T-cell (primary cell): ENCODE measurements at places on chromosomes 2 and 18.
A peak's percentile ranks its signal among the peaks of the same experiment; 100 is the strongest.

- DNase-seq = no peak
These were observed 8.7 kb downstream of the CTIF start for GRCh38 chr18:48547531-48547981.

DNA sequence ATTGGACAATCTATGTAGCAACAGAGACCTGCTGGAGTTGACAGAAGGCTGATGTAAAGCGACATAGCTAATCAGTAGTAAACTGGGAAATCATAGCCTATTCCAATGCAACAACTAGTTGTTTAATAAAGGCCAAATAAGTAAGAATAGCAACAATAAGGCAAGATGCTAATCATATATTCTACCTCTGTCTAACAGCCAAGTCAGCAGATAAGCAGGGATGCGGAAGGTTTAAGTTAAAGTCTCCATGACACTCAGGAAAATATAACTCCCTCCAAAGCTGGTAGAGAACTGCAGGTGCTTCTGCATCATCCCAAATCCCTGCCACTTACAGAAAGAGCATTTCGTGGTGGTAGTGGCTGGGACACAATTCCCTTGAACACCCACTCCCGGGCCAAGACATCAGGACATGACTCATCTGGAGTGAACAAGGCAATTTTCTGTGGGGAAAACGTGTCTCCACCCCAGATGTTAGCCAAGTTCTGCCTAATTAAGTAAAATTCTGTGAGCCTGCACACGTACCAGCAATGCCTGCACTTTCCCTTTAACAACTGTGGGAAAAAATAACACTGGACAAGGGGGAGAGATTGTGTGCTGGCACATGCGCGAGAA, 413.6 kb upstream of the ID2 start:
- DNase-seq = no peak

GRCh38 chr2:178404368-178404767, 46.6 kb downstream of the PRKRA start:
- no peak for DNase-seq

DNA sequence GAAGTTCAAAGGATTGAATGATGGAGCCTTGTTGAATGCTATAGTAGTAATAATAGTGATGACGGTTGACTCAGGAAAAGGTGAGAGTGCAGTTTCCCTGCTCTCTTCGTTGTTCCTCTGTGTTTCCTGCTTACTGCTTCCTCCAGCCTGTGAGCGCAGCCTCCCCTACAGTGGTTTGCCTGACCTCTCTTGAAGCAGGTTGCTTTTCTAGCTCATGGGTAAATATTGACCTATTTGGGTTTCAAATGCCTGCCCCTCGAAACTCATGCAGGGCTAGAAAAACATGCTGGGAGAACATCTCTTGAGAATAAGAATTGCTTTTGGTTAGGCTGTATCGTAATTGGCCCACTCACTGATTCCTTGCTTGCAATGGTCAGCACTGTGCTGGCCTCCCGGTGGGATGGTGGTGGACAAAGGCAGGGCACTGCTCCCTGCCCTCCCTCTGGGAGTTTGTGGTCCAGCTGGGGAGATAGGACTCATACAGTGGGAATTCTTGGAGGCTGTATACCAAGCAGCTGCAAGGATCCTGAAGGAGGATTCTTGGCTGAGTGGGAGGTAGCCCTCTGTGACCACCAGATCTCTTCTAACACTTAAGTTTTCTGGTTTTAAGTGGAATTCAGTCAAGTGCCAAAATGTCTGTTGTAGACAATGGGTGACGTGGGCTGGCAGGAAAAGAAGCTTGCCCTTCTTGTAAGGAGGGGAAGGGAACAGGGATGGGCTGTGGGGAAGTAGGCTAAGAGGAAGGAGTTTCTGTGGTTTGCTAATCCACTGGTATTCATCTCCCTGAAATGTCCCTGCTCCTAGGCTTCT, 5.4 kb upstream of the RNF181 start:
- DNase-seq = no peak

DNA sequence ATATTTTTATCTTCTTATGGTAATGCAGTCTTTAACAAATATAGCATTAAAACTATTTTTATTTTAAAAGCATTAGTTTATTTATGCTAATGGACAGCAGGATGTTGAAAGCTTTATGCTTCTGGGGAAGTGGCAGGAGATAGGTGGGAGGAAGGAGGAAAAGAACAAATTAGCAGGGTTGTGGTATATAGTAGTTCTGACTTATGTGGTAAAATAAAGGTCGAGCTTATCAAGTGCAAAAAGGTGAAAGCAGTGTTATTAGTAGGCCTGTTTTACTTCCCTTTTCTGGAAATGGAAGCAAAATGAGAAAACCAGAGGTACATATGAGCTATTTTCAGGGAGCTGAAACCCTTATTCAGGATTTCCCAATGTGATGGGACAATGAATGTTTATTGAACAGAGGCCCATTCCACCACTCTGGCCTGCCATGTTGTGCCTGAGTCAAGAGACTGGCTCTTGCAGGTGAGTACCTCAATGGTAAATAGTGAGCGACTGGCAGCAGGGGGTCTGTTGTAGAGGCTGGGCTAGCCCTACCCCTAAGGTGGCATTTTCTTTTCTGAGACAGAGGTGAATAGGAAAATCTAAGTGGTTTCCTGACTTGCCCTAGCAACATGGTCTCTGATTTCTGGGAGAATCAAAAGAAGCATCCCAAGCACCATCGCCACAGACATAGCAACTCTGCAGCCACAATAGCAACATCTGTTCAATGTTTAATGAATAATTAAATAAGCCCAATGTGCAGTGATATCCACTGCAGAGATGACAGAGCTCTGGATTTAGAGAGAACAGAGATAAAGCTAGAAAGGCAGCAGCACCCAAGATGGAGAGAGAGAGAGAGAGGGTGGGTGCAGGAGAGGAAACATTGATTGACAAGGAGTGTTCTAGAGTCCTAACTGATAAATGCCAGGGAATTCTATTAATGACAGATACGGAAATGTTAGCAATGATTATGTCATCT, 119.7 kb downstream of the UPP2 start:
- DNase-seq = no peak

- no peak for DNase-seq
These were observed 264.2 kb downstream of the RPRM start for GRCh38 chr2:153214337-153214736.

DNA sequence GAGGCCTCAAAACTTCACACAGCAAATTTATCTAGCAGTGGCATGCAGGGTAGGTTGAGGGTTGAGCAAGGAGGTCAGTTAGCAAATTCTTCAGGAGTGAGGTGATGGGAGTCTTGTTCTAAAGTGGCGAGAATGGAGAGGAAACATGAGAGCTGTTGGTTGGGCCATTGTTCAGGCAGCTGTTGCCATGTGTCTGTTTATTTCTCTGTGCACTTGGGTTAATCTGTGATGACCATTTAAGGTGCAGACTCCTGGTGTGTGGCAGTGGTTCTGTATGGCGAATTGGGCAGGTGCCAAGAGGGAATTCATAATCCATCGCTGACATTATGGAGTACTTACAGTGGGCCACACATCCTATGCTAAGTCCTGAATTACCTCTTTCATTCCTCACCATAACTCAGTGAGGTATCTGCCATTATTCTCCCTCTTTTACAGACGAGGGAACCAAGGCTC, 30.4 kb downstream of the TMEM178A start:
- no peak for DNase-seq

DNA sequence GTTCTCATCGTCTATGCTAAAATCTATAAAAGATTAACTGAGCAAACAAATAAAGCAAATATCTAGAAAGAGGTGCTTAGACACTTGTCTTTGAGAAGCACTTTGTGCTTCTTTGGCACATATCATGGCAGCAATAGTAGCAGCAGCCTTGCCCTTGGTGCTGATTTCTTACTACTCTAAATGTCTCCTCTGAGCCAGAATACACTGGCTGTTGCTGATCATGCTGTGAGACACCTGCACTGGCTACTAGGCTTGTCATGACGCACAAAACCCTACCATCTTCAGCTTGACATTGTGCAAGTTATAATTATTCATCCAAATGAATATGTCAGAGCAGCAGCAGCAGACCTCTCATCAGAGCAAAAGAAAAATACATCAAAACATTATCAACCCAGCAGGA, 46.7 kb downstream of the FANCL start:
- DNase-seq = no peak

DNA sequence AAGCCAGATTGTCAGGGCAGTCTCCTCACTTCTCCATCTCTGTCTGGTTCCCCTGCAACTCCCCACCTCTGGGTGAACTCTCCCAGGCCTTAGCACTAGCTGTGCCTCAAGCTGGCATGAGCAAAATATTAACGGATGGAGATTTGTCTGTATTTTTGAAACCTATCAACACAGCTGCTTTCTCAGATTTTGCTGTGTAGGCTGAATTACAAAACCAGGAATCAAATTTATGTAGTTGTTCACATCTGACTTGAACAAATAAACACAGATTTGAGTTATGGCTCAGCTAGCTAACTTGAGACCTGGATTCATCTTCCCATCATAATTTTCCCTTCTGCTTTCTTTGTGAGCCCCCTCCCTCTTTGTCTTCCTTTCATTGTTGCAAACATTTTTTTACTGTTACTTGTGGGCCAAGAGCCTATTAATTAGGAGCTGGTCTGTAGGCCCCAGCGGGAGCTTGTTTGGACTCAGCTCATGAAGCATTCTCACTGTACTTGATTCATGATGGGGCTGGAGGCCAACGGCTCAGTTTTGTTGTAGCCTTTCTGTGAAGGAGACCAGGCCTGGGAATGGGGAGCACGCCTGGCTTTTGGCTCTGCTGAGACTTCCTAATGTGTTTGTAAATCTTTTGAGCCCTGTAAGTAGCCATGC, 164.1 kb upstream of the GATA6 start:
- no peak for DNase-seq

DNA sequence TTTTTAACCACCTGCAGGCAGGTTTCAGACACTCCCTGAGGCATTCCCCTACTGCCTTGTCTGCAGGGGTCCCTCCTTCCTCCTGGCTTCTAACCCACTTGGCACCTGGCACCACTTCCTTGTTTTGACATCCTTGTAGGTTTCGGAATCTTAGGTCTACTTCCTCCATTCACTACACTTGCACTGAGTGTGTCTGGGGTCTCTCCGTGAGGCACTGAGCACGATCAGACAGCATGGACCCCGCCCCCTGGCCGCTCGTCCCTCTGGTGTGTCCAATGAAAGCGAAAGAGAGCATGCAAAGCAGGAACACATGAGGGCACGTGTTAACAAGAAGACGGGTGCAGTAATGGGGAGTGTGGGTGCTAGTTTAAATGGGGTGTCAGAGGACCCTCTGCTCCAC, 63.8 kb downstream of the HAUS1 start:
- peak; percentile 7 for DNase-seq
